Effector memory CD8-positive, alpha-beta T cell (primary cell): ENCODE measurements at places on chromosomes 5 and 9.

DNA sequence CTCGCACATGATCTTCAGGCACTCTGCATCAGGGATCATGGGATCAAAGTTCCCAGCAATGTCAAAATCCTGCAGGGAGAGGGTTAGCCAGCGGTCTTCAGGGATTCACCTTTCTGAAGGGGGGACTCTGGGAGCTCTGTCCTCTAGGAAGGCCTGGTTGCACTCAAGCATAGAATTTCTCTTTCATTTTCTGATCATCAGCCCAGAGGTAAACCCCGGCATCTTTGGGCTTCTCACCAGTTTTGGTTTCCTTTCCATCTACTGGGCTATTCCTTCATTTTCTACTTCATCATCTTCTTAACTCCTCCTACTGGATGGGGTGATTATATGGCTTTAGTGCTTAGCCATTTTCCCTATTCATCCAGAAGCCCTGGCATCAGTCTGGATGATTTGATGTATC is 4.6 kb upstream of the DND1 start:
- DNase-seq, result no peak

- DNase-seq, result no peak
These were observed 495.0 kb downstream of the RASEF start for GRCh38 chr9:82567953-82568352.

DNA sequence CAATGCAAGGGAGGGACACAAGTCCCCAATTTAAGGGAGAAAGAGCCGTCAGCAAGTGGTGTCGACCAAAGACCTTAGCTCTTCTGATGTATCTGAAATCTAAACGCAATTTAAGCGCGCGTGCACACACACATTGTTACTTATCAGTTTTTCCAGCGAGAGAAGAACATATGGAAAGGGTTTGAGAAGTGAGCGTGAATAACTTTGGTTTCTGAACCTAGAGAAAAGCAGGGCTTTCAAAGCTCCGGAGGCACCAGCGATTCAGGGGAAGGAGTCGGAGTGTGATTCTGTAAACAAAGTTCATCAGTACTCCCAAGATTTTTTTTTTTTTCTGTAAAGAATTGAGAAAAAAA is 191.8 kb downstream of the MEF2C start:
- DNase-seq, result no peak

DNA sequence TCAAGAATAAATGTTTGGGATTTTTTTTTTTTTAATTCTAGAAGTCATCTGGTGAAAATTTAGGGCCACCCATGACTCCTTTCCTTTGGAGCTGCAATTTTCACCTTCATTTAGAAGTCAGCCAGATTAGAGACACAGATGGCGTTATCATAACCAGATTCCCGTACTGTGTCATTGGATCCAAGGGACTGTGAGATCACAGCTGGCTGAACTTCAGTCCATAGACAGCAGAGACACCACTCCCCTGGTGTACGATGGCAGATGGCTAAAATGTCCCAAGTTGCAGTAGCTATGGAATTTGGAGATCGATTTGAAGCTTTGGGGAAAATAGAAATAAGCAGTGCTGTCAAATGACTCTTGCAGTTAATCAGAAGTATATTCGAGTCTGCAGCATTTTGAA is 216.3 kb downstream of the RFK start:
- DNase-seq, result no peak

DNA sequence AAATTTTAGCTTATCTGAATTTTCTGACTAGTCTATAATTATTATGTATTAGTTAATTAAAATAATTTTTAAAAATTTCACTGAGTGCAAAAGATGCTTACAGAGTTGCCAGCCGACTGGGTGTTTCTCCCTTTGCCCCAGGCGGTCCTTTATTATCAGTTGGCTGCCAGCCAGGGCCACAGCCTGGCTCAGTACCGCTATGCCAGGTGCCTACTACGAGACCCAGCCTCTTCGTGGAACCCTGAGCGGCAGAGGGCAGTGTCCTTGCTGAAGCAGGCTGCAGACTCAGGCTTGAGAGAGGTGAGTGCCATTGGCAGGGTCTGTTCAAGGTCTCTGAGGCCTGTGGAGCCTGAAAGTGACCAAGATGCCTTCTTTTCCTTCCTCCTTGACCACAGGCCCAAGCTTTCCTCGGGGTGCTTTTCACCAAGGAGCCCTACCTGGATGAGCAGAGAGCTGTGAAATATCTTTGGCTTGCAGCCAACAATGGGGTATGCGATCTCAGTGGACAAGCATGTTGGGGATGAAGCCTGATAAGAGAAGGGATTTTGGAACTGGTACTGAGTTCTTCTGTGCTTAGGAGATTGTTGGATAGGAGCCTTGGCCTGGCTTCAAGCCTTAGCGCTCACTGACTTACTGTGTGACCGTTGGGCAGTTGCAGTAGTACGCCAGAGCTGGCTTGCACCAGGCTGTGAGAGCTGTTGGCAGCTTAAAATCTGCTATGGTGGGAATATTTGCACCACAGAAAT is 10.6 kb downstream of the DELE1 start:
- no peak for DNase-seq

GRCh38 chr9:129383561-129384490 is 205.8 kb upstream of the IER5L start:
- peak; percentile 64 for DNase-seq

GRCh38 chr5:34653708-34654107 is 2.4 kb upstream of the RAI14 start:
- DNase-seq, result no peak
